NB4 (cell line): ENCODE measurements at places on chromosomes 3 and 15.

DNA sequence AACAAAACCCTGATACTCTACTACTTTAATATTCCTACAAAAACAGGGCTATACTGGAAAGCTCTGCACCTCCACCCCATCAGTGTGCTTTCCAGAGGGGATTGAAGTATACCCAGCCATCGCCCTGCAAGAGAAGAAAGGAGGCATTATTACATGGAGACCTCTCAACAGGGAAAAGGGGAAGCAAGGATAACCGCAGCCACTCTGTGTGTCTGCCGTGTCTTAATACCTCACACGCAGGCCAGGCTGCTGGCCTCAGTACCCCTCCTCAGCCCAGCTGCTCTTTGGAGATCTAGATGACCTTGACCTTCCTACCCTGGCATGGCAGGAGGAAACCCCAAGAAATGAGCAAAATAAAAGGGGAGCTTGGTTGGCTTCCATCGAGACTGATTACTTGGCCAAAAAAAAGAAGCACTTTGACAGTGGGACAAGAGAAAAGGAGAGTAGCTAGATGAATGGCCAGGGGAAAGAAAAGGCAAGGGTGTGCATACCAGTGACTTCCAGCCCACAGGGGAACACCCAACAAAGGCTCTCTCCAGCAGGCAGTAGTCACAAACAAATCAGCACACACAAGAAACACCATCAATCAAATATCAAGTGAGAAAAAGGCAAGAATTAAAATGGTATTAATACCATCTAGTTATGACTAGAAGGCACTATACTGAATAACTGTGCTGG lies 129.4 kb downstream of the STT3B start:
- peak; percentile 75 for DNase-seq

GRCh38 chr3:14175383-14176037 lies 2.9 kb downstream of the XPC start:
- DNase-seq = peak; percentile 86

DNA sequence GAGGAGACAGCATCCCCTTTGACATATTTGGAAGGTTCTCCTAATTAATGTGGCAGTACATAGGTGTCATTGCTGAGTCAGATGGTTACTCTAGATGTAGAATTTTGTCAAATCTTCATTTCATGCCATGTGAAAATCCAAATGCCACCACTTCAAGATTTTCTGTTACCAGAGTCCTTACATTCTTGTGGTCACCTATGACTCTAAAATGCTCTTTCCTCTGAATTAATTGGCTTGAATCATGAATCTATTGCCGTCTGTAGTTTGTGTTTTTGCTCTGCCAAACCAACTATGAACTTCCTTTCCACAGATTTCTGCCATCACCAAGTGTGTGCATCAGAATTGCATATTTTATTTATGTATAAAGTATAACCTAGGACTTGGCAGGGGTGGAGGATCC lies 269.4 kb upstream of the ZPLD1 start:
- no peak for DNase-seq

GRCh38 chr3:112582244-112582874 lies 20.5 kb downstream of the SLC35A5 start:
- DNase-seq = peak; percentile 63
